ENCODE measurements at places on chromosomes 4 and X.

DNA sequence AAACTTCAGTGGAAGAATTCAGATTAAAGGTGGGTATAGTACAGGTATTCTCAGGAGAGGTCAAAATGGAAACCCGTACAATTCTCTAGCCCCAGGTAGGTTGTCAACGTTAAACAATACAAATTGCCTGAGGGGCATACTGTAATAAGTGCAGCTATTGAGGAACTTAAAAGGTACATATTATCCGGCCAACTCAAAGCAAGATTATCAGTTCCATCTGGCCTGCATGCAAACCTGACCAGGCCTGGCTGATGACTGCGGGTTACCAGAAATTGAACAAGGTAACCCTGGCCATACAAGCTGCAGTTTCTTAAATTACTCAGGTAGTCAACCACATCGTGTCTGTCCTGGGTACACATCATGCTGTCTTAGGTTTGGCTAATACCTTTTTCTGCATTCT lies 12.3 kb upstream of the ZNF630 start:
- no peak for DNase-seq

GRCh38 chr4:137375111-137375850 lies 157.0 kb downstream of the PCDH18 start:
- no peak for DNase-seq

GRCh38 chr4:13921805-13922204 lies 294.3 kb upstream of the BOD1L1 start:
- DNase-seq = no peak

- DNase-seq = no peak
Measured at GRCh38 chrX:30495468-30495867, 82.1 kb downstream of the TASL start.

DNA sequence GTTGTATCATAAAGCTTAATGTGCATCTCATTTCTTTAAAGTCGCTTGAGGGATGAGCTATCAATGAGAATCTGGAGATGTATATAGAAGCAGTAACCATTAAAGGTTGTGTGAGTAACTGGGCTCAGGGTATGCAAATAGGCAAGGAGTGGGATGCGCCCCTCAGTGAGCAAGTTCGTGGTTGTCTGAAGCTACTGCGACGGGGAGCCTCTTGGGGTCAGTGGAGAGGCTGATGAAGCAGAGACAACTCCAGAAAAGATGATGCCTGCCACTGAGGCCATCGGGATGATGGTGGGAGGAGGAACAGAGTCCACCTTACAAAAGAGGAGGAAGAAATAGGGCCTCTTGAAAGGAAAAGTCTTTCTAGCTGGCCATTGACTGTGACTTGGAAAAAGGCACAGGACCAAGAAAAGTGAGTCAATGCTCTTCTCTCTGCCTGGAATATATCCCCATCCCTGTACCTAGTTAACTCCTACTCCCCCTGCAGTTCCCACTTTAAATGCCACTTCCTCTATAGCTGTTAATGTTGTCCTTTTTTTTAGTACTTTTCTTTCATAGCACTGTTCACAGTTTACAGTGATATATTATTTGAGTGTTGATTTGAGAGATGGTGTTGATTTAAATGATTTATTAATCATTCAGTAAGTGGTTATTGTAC lies 51.4 kb upstream of the LSM6 start:
- DNase-seq = no peak

DNA sequence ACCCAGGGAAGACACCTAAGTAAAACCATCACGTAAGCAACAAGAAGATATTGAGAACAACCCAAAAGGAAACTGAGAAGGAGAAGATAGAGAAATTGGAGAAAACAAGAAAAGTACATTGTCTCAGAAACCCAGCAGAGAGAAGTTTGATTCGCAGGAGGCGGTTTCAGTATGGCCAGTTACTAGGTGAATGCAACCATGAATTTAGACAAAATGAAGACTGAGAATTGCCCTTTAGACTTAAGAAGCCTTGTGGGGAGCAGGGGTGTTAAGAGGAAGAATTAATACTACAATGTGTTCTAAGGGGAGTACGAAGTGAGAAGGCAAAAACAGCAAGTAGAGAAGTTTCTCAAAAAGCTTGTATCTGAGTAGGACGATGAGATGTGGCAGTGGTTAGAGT lies 229.3 kb upstream of the NEIL3 start:
- DNase-seq = no peak

DNA sequence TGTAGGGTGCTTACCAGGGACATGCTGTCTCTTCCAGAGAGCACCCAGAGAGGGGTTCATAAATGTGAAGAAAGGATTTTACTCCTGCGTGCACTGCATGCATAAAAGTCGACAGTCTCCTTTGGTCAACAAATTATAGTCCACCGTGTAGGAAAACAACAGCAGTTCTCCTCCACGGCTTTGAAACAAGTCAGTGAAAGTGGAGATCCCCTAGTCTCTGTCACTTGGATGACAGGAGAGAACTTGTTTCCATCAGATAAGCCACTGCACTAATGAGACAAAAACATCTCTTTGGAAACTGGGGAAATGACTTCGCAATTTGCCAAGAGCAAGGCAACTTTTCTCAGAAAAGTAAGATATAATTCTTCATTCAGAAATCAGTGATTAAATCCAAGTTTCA lies 9.7 kb downstream of the UNC5C start:
- DNase-seq = no peak

- no peak for DNase-seq
Measured at GRCh38 chr4:93029769-93030168, 726.0 kb downstream of the GRID2 start.

GRCh38 chr4:177308125-177308524 lies 1.5 kb upstream of the NEIL3 start:
- DNase-seq = no peak

DNA sequence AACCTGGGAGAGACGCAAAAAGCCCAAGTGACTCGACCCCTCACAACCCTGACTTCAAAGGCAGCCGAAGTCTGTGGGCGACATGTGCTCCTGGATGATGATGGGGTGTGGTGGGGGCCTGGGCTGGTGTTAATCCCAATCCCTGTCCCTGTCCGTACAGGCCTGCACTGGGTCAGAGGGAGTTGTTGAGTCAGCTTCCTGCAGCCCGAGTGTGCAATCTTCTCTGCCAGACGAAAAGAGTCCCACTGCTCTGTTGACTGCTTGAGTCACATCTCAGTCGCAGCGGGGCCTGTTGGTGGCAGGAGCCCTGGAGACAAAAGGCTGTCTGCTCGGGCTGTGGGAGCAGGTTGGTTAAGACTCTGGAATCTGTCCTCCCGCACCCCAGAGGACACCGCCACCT lies 10.3 kb downstream of the FAM3A start:
- DNase-seq = no peak

- peak; percentile 50 for DNase-seq
Measured at GRCh38 chr4:1511441-1512041, 105.3 kb upstream of the NKX1-1 start.

- peak; percentile 59 for DNase-seq
Measured at GRCh38 chr4:37891260-37892159, 626 bp downstream of the TBC1D1 start.

DNA sequence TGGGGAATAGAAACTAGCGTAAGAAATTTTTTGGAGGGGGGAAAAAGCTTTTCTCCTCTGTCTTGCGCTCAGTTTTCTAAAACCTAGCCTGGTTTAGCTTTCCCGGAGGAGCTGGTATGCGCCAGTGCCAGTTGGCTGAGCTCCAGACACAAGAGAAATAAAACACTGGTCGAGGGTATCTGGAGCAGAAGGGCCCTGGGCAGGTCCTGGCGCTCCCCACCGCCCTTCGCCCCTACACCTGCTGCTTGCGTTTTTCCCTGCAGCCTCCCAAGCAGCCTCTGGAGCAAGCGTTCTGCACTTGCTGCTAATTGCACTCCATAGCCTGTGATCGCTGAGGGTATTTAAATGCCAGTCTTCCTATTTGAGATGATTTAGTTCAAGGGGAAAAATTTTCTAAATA lies 816 bp downstream of the EREG start:
- DNase-seq = no peak

- no peak for DNase-seq
Measured at GRCh38 chr4:1362521-1362920, 15.5 kb downstream of the UVSSA start.

DNA sequence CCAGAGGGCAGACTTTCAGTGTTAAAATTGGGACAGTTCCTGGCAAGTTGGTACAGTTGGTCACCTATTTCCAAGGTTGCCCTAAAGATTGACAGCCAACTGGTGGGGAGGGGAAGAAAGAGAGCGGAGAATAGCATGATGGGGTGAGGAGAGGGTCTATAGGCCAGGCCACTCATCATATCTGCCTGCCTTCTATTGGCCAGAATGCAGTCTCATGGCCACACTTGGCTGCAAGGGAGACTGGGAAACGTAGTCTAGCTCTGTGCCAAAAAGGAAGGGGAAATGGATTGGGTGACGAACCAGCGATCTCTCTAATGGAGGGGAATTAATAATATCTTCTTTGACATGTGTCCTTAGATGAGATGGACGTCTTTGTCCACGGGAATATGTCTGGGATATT lies 197.4 kb upstream of the ATP6AP2 start:
- no peak for DNase-seq

GRCh38 chrX:50117476-50117875 lies 83.3 kb downstream of the AKAP4 start:
- DNase-seq = no peak

DNA sequence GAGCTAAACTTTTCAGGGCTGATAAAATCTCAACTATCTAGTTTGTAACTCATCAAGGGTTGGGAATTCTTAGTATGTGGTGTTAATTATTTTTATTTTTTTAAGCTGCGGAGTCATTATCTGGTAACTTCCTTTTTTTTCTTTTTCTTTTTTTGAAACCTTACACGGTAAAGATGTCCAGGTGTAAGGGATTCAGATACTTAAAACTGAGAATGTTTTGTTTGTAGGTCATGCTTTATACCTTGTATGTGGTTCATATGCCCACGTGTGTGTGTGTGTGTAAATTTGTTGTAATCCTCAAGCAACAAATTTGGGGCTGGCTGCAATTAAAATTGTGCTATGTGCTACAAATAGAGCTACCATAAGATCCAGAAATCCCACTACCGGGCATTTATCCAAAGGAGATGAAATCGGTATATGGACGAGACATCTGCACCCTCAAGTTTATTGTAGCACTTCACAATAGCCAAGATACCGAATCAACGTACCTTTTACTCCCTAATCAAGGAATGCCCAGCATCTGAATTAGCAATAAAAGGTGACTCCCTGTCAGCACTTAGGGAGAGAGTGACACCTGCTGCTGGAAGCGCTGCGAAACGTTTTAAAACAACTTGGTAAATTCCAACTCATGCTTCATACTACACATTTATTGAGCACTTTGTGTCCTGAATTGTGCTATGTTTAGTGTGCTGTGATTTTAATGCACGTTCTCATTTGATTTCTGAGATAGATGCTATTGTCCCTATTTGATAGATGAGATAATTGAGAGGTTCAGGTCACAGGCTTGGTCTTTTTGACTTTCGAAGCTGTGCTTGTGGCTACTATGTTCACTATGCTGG lies 16.1 kb downstream of the MSMO1 start:
- no peak for DNase-seq

DNA sequence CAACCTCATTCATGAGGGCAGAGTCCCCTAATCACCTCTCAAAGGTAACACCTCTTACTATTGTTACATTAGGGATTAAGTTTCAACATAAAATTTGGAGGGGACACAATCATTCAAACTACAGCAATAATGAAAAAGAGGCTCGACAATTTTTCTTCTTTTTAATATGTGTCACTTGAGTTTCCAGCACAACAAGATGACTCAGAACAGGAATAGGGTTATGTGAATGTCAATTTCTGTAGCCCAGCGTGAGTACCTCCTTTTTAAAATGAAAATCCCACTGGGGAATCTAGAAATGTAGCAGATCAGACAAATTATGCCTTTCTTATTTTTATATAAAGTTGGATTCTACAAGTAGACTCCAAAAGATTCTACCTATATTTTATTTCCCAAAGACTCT lies 83.7 kb downstream of the ZNF330 start:
- no peak for DNase-seq

DNA sequence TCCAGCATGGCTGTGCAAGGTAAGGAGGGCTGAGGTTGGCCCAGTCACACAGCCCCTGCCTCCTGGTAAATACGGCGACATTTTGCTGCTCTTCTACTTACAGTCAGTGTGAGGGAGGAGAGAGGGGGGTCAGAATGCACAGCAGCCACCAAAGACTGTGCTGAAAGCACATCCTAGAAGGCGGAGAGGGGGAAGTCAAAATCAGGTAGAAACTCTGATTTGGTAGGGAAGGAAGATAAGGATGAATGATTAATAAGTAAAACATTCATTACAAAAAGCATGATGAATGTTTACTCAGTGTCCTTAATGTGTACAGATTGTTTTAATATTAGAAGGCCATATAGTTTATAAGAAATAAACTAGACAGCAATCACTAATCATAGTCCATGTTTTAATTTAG lies 57.5 kb downstream of the ADD1 start:
- DNase-seq = no peak

- no peak for DNase-seq
Measured at GRCh38 chrX:107979534-107979933, 2.6 kb downstream of the TEX13B start.

- DNase-seq = no peak
Measured at GRCh38 chr4:80465238-80465637, 129.7 kb downstream of the CFAP299 start.

DNA sequence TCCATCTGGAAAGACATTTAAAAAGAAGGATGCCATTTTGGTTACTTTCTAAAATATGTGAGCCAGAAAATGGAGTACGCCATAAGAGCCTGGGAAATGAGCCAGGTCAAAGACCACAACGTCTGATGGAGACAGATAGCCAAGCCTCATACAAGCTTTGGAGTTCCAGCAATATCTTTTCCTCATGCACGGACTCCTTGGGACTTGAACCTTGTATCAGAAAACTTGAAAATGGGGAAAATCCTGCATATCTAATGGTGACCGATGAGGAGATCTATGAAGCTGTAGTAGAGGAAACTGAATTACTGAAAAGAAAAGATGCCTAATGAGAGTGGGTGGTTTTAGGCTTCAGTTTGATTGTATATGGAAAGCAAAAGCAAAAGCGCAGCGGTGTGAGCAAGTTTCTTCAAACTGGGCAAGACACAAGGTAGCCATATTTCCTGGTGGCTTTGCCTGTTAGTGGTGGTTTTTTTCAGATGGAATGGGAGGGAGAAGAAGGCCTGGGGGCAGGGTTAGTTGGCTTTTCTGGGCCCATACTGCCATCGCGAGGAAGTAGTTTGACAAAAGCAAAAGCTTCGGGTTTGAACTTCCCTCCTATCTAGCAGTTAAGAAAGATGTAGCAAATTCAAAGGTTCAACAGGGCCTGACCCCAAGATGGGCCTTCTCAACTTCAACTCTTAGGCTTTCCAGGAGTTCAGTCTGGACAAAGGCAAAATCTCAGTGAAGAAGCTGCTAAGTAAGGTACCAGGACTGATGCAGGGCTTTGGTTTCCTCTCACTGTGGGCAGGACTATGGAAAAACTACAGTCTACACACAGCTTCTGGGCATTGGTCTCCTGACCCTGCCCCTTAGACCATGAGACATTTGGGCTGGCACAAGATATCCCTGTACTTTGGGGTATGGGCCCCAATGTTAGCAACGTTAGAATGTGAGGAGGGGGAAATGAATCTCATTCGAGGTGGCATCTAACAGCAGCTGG lies 210.0 kb upstream of the STK26 start:
- peak; percentile 68 for DNase-seq

Measured in activated naive CD4-positive, alpha-beta T cell treated with Interleukin-2 at 50 U/mL for 16 hours (primary cell).